ENCODE measurements at places on chromosomes 5 and 9. TPM values are rescaled to one million over a fixed set of nuclear protein-coding genes. Genes with fewer than 3 reads are reported as not detected.
A peak's percentile ranks its signal among the peaks of the same experiment; 100 is the strongest.

Gene CTSL
- total RNA-seq, result 6.1 TPM

Gene TRPM6
- total RNA-seq, result 0.07 TPM

Gene IL5
- total RNA-seq, result 0.69 TPM

Gene DMGDH
- total RNA-seq, result 0.86 TPM

Gene ABO
- total RNA-seq, result not detected

Gene TNFSF8
- 48.2 TPM for total RNA-seq

Gene DPH7
- total RNA-seq, result 29.1 TPM

Gene BARHL1
- total RNA-seq, result not detected

Gene GABRA1
- total RNA-seq, result not detected

Gene RASGEF1C
- not detected for total RNA-seq

Gene ADAMTS6
- total RNA-seq, result 0.96 TPM

DNA sequence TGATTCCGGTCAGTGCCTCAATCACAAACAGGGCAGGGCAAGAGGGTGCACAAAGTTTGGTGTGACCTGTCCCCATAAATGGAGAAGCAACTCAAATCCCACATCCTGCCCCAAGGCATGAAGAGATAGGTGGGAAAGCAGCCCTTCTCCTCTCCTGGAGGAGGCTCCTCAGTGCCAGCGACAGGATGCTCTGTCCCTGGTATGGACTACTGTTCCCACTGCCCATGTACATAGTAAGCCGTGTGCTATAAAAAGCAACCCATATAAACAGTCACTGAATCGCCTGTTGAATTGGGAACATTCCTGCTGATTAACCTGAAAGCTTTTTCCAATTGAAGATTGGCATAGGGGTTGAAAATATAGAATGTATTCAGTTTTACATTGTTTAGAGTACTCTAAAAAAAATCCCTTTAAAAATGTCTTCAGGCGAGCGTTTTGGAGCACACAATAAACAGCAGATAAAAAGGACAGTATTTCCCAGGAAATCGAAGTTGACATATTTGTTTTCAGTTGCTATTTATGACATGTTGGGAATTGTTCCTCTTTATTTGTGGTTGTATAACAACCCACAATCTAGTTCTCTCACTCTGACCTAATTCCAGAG lies 513.9 kb downstream of the DIRAS2 start:
- H3K4me1 ChIP-seq, result no peaks in the 10 kb centered on the region
- H3K36me3 ChIP-seq, result no peaks in the 10 kb centered on the region
- peaks cover 11% of the 10 kb centered on the region for H3K27me3 ChIP-seq
- H3K4me3 ChIP-seq, result no peak overlapping the region
- no peak overlapping the region for H3K27ac ChIP-seq
- DNase-seq, result no peak

- H3K27ac ChIP-seq, result no peak overlapping the region
- peaks cover 4% of the 10 kb centered on the region for H3K27me3 ChIP-seq
- no peak for DNase-seq
Observed at GRCh38 chr9:18976709-18977531, 56.1 kb downstream of the SAXO1 start.

GRCh38 chr9:107867738-107868137 lies 378.2 kb upstream of the KLF4 start:
- no peak for DNase-seq
- no peaks in the 10 kb centered on the region for H3K4me1 ChIP-seq
- no peaks in the 10 kb centered on the region for H3K27me3 ChIP-seq
- H3K27ac ChIP-seq, result no peak overlapping the region
- H3K4me3 ChIP-seq, result no peak overlapping the region

DNA sequence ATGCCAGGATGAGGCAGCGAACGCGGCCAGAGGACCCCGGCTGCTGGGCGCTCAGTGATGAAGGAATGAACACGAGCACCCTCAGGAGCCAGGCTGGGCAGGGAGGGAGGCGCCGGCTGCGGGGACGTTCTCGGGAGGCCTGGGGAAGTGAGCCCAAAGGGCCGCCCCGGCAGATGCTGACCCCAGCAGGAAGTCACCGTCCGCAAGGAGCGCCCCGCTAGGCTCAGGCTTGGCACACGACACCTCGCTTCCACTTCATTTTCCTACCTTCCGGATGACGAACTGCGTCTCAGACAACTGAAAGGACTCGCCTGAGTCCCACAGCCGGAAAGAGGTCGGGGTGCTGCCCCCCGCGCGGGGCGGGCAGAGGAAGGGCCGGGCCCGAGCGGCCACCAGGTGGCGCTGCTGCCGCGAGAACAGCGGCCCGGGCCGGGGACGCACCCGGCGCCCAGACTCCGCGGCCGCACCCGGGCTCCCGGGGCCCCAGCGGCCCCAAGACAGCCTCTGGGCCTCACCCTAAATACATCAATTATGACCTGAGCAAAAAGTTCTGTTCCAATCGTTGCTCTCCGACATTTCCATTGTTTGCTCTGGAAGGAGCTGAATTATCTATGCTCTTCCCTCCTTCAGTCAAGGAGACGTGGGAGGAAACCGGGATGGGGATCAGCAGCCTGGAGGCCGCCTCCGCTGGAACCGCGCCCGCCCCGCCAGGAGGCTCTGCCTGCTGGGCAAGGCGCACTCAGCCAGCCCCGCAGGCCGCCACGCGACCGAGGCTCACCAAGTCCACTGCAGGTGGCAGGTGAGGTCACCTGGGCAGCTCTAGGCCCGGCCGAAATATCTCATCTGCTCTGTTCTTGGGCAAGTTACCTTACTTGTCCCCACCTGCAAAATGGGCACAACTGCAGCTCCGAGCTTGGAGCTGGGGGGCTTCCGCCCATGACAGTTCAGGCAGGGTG lies 107.0 kb downstream of the ZNF354C start:
- H3K4me1 ChIP-seq, result no peaks in the 10 kb centered on the region
- no peak overlapping the region for H3K4me3 ChIP-seq
- peaks cover 4% of the 10 kb centered on the region for H3K27me3 ChIP-seq
- no peak overlapping the region for H3K27ac ChIP-seq

GRCh38 chr5:149827546-149827945 lies 97.4 kb downstream of the PPARGC1B start:
- no peaks in the 10 kb centered on the region for H3K27me3 ChIP-seq
- H3K36me3 ChIP-seq, result peaks cover 2% of the 10 kb centered on the region
- peaks cover 7% of the 10 kb centered on the region for H3K4me1 ChIP-seq
- H3K27ac ChIP-seq, result no peak overlapping the region
- no peak overlapping the region for H3K4me3 ChIP-seq

DNA sequence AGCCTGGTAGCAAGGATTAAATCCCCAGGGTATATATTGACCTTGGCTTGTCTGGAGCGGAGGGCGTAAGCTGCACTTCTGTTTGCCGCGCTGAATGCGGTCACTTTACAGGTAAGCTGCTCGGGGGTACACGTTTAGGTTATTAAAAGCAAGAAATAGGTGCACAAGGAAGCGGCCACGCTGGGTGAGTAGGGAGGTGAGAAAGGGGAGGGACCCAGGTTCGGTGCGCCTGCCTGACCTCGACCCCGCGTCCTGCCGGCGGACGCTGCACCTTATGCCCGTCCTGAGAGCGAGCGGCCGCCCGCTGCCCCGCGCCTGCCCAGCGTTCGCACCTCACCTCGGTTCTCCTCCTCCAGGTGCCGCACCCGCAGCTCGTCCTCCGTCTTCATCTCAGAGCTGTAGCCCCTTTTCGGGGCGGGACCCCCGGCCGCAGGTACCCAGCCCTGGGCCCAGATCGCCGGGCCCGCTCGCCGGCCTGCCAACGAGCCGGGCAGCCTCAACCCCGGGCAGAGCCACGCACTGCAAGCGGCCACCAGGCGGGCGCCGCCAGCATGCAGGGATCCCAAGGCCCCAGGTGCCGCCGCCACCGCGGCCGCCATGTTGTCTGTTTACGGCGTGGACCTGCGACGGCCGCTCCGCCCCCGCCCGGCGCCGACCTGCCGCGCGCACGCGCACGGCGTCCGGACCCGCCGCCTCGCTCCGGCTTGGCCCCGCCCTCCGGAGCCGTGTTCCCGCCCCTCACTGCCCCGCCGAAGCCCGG lies at the start of gene AUH:
TSS of gene AUH (minus strand) at position 628 of the 760 bp plus-strand sequence. CDS start at position 599, 29 bp downstream.
- peak within 1 kb of the TSS; percentile 87 for H3K4me3 ChIP-seq
- DNase-seq, result peak; percentile 93
- peaks cover 53% of the 10 kb centered on the region for H3K4me1 ChIP-seq
- H3K27ac ChIP-seq, result peak within 1 kb of the TSS; percentile 86

GRCh38 chr5:111781200-111781599 lies 24.2 kb upstream of the NREP start:
- no peak overlapping the region for H3K27ac ChIP-seq
- no peaks in the 10 kb centered on the region for H3K4me1 ChIP-seq
- H3K4me3 ChIP-seq, result no peak overlapping the region
- H3K27me3 ChIP-seq, result peaks cover 13% of the 10 kb centered on the region
- DNase-seq, result no peak

GRCh38 chr5:96963267-96963666 lies 27.4 kb downstream of the LNPEP start:
- H3K27ac ChIP-seq, result peak overlapping the region; percentile 97
- H3K36me3 ChIP-seq, result peaks cover 19% of the 10 kb centered on the region
- H3K27me3 ChIP-seq, result no peaks in the 10 kb centered on the region
- peak overlapping the region; percentile 64 for H3K4me3 ChIP-seq
- DNase-seq, result peak; percentile 46

DNA sequence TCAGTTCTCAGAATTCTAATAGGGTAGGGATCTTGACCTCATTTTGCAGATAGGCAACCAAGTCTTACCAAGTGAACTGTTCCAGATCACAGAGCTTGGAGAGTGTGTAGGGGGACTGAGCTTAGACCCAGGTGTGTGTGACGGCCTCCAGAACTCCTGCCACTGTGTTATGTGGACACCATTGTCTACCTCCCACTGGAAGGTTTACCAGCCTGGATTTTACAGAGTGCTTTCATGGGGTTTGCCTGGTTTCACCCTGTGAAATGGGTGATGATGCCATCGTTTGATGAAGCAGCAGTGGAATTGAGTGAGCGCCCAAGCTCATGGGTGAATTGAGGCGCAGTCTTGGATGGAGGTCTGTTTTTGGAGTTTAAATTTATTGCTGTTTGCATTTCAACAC lies 23.6 kb downstream of the TJP2 start:
- H3K4me3 ChIP-seq, result no peak overlapping the region
- DNase-seq, result no peak
- H3K27ac ChIP-seq, result no peak overlapping the region
- no peaks in the 10 kb centered on the region for H3K36me3 ChIP-seq
- peaks cover 10% of the 10 kb centered on the region for H3K4me1 ChIP-seq
- no peaks in the 10 kb centered on the region for H3K27me3 ChIP-seq

DNA sequence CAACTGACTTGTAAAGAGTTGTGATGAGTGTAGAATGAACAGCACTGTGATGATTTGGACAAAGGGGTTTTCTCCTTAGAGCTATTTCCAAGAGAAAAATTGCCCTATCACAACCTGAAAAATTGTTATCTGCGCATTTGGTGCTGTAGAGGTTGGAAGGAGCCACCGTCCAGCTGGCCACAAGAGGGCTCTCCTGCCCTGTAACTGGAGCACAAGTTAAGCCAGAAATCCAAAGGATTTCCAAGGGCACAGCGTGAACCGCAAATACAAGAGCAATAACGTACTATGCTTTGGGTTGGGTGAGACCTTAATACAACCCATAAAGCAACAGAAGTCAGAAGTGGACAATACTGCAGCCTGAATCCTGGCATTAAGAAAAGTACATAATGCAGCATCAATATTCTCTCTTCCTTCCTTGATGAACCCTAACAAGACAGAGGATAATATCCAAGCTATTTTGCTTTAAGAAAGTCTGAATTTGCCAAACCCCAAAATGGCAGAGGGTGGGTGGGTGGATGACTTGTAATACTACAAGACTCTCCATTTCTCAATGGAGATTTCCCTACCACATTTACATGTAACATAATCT lies 56.8 kb upstream of the SMIM32 start:
- peaks cover 5% of the 10 kb centered on the region for H3K27me3 ChIP-seq
- DNase-seq, result peak; percentile 42
- H3K36me3 ChIP-seq, result no peaks in the 10 kb centered on the region
- no peak overlapping the region for H3K4me3 ChIP-seq
- H3K4me1 ChIP-seq, result no peaks in the 10 kb centered on the region

- no peak for DNase-seq
- peaks cover 5% of the 10 kb centered on the region for H3K27me3 ChIP-seq
- no peaks in the 10 kb centered on the region for H3K4me1 ChIP-seq
- H3K4me3 ChIP-seq, result no peak overlapping the region
- H3K27ac ChIP-seq, result no peak overlapping the region
Observed at GRCh38 chr9:135726138-135726853, 24.3 kb downstream of the KCNT1 start.

- H3K27me3 ChIP-seq, result peaks cover 6% of the 10 kb centered on the region
- H3K4me1 ChIP-seq, result peaks cover 15% of the 10 kb centered on the region
- no peak for DNase-seq
- no peak overlapping the region for H3K27ac ChIP-seq
- no peaks in the 10 kb centered on the region for H3K36me3 ChIP-seq
Observed at GRCh38 chr5:138898742-138899141, 23.6 kb upstream of the LRRTM2 start.

GRCh38 chr9:36207016-36207415 lies 16.3 kb downstream of the CLTA start:
- peaks cover 80% of the 10 kb centered on the region for H3K36me3 ChIP-seq
- peak overlapping the region; percentile 86 for H3K27ac ChIP-seq
- H3K27me3 ChIP-seq, result no peaks in the 10 kb centered on the region
- no peak for DNase-seq
- H3K4me1 ChIP-seq, result peaks cover 44% of the 10 kb centered on the region

DNA sequence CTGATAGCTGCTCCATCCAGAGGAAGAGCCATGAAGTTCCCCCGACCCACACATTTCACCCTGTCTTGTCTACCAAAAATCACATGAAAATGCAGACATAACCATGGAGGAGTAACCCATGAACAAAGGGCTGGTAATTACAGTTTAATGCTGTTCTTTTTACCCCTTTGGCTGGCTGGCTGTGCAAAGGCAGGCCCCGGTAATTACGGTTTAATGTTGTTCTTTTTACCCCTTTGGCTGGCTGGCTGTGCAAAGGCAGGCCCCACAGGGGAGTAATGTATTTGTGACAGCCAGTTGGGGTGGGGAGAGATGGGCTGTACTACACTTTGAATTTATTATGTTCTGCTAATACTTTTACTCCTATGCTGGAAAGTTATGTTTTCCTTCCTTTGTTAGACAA lies 41.7 kb downstream of the PIK3R1 start:
- H3K4me1 ChIP-seq, result peaks cover 94% of the 10 kb centered on the region
- no peaks in the 10 kb centered on the region for H3K27me3 ChIP-seq
- H3K36me3 ChIP-seq, result peaks cover 4% of the 10 kb centered on the region

- H3K4me1 ChIP-seq, result peaks cover 3% of the 10 kb centered on the region
- H3K27ac ChIP-seq, result no peak overlapping the region
- H3K4me3 ChIP-seq, result no peak overlapping the region
- H3K27me3 ChIP-seq, result no peaks in the 10 kb centered on the region
- DNase-seq, result no peak
Observed at GRCh38 chr9:123138163-123138562, 104.7 kb downstream of the GPR21 start.

GRCh38 chr5:152542741-152543140 lies 137.7 kb upstream of the NMUR2 start:
- H3K27ac ChIP-seq, result no peak overlapping the region
- peaks cover 15% of the 10 kb centered on the region for H3K27me3 ChIP-seq
- DNase-seq, result no peak
- H3K4me3 ChIP-seq, result no peak overlapping the region
- no peaks in the 10 kb centered on the region for H3K36me3 ChIP-seq

- H3K27me3 ChIP-seq, result no peaks in the 10 kb centered on the region
- H3K27ac ChIP-seq, result peak overlapping the region; percentile 77
- peak; percentile 81 for DNase-seq
- peaks cover 45% of the 10 kb centered on the region for H3K36me3 ChIP-seq
Observed at GRCh38 chr9:108885643-108886348, 23.7 kb downstream of the ACTL7A start.

Measured in activated CD4-positive, alpha-beta T cell treated with anti-CD3 and anti-CD28 coated beads for 36 hours (primary cell).